Endothelial cell of umbilical vein (primary cell): ENCODE measurements at places on chromosomes 1 and 21. TPM values are rescaled to one million over a fixed set of nuclear protein-coding genes. Genes with fewer than 3 reads are reported as not detected.

The MROH9 gene
- not detected in 2 replicates for total RNA-seq

The ANKRD34A gene
- total RNA-seq: 0.24 and 0.60 TPM in 2 replicates

The NR1I3 gene
- total RNA-seq: not detected in 2 replicates

The ZYG11A gene
- total RNA-seq: 1.3 and 2.1 TPM in 2 replicates

The OR6K3 gene
- not detected in 2 replicates for total RNA-seq

The ZFP69B gene
- total RNA-seq: 2.7 and 3.4 TPM in 2 replicates

The ATP1A4 gene
- total RNA-seq: not detected in 2 replicates

GRCh38 chr1:21020151-21020550 lies 156.5 kb downstream of the EIF4G3 start:
- DNase-seq: no peak

DNA sequence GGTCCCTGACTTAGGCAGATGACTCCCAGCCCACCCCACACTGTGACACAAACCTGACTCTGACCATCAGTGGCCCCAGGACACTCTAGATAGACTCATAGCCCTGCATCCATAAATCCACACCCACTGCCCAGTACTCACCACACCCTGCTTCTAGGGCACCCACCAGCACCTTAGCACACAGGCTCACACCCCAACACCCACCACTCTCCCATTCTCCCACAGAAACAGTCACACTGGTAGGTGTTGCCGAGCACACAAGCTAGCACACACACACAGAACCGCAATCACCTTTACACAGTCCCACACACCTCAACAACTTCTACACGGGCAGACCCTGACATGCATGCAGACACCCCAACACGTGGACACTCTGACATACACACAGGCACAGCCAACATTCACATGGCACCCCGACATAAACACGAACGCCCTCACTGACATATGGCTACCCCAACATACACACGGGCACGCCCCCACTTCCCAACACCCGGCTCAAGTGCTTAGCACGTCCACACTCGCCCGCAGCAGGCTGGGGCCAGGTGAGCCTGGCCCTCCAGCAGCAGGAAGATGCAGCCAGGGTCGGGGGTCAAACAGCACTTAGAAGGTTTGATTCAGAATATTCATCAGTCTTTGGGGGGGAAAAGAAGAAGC lies 105.5 kb upstream of the TARDBP start:
- DNase-seq: no peak

DNA sequence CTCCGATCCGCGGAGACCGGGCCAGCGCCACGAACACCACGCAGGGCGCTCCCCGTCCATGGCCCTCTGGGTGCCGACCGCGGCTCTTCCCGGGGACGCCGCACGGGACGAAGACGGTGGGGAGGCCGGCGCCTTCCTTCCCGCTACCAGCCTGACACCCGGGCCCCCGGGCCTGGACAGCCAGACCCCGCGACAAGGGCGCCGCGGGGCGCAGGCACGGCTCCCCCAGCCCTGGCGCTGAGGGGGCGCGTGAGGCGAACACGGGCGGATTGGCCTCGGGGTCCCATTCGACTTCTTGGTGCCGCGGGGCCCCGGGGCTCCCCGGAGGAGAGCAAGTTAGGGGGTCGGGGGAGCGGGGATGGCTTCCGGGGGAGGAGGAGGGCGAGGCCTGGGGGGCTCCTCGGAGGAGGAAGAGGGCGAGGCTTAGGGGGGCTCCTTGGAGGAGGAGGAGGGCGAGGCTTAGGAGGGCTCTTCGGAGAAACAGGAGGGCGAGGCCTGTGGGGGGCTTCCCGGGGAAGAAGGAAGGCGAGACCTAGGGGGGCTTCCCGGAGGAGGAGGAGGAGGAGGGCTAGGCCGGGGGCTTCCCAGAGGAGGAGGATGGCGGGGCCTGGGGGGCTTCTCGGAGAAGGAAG lies 537 bp upstream of the KLHL17 start:
- no peak for DNase-seq

DNA sequence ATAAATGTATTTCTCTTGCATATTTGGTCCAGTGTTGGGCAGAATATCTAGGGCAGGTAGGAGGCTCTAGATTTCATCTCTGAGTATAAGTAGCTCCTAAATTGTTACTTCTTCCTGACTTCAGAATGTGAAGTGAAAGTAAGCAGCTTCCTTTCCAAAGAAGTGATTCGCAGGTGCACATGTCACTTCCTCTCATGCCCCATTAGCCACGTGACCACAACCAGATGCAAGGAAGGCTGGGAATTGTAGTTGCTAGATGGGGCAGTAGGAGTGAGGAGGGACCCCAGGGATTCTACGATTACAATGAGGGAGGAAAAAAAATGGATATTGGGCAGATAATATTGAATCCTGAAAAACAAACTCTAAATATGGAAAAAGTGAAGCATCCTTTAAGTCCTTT lies 113.2 kb upstream of the CYYR1 start:
- DNase-seq: peak; percentile 10

GRCh38 chr1:25909040-25909439 lies 2.8 kb upstream of the STMN1 start:
- no peak for DNase-seq

- DNase-seq: no peak
Measured at GRCh38 chr1:200963076-200963475, 60.4 kb downstream of the KIF21B start.

GRCh38 chr1:98027103-98027705 lies 106.4 kb upstream of the DPYD start:
- no peak for DNase-seq

GRCh38 chr1:230728710-230729392 lies 14.9 kb upstream of the AGT start:
- no peak for DNase-seq

GRCh38 chr1:150332651-150333290 lies 11.4 kb downstream of the PRPF3 start:
- no peak for DNase-seq

- DNase-seq: no peak
Measured at GRCh38 chr1:179340918-179341317, 24.9 kb upstream of the AXDND1 start.

DNA sequence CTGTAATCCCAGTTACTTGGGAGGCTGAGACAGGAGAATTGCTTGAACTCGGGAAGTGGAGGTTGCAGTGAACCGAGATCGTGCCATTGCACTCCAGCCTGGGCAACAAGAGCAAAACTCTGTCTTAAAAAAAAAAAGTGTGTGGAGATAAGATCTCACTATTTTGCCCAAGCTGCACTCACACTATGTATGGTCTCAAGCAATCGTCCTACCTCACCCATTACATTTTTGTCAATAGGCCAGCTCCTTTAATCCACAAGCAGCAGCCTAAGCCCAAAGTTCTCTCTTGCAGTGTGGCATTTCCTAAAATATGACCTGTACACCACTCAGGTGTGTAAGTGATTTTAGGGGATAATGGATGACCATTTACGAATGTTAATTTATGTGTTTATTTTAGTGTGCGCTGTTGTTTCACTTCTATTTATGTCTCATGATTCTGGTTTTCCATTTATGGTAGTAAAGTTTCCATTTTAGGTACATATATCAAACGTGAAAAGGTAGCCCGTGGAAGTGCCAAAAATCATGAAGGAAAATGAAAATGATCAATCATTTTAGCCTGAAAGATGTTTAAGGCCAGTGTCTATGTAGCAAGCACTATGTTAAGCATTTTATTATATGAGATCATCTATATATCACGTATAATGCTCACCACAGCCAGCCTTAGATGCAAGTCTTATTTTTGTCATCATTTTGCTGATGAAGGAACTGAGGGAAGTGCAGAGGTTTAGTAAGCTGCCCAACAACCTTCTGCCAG lies 5.6 kb downstream of the LCK start:
- DNase-seq: no peak

DNA sequence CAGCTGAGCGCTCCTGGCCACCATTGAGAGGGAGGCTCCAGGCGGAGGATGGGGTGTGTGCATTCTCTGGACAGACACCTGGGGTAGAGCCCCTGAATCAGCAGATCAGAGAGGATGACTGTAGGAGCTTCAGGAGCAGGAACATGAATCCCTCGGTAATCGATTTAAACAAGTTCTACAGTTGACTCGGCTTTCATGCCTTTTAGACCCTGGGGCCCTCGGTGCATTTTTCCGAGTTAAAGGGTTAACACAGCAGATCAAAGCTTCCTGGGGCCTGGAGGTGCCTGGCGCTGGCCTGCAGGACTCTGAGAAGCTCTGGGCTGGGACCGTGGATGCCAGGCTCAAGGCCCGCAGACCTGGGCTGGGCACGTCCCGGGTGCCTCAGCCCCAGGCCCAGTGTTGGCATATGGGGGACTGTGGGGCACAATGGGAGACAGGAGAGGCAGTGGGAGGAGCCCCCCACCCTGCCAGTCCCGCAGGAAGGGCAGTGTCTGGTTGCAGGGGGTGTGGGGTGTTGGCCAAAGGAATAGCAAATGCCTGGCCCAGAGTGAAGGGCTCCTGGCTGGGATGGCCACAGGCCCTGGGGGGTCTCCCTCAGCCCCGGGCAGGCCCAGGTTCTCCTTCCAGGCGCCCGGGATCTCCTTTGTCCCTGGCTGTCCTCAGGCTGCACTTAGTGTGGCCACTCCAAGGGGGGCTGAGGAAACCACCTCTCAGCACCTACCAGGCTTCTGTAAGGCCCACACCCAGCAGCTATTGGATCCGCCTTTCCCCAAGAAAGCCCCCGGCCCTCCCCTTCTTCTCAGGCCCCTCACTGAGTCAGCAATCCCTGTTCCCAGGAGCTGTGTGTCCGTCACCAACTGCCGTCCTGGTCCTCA lies 40.1 kb downstream of the SLX9 start:
- no peak for DNase-seq

DNA sequence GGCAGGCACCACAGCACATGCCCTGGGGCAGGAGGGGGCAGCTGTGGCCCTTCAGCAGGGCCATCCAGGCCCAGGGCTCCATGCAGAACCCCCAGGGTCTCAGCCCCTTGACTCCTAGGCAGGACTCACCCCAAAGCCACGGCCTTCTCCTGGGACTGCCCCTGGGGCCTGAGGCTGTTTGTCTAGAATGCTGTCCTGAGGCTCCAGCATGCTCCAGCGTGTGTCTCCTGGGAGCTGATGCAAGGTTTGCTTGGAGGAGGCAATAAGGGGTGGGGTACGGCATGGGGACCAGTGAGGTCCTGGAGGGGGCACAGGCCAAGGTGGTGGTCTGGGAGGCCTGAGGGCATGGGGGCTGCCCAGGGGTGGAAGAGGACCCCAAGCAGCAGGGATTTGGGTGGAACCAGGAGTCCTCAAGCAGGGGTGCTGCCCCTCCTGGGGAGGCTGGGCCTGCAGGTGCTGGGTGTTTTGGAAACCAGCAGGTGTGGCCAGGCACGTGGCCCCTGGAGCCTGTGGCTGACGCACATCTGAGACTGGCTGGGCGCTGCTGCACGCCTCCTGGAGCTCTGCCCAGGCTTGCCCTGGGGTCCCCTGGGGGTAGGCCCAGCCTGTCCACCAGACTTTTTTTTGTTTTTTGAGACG lies 7.8 kb upstream of the CALML6 start:
- no peak for DNase-seq

DNA sequence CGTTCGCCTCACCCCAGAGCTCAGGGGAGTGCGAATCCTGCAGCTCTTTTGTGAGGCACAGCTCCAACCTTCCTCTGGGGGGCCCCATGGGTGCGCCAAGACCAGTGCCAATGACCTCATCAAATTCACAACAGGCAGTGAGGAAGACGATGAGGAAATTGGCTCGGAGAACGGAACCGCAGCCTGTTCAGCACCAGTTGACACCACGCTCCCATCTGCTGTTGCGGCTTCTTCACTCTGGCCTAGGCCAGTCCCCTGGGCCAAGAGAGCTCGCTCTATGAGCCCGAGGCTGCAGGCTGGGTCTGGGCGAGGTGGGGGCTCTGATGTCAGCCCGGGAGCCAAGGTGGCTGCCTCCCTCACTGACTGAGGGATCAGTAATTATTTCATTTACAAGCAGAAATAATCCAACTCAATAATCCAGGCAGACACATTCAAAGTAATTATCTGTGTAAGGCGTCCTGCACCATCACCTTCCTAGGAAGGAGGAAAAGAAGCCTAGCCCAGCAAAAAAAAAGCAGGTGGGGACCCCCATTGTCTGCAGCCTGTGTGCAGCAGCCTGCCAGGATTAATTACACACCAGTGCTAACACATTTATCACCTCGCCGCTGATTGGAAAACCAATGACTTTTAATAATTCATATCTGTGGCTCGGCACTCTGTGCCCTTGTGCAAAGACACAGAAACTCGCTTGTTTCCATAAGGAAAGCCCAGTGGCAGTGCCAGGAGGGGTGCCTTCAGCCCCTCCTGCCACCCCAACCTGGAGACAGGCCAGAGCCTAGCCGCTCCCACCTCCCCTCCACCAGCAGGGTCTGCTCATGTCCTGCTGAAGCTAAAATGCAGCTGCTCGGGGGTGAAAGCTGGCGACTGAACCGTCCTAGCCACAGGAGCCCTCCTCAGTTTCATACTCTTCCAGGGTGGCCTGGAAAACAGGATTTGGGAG lies 1.9 kb downstream of the PLEKHA6 start:
- DNase-seq: peak; percentile 49

DNA sequence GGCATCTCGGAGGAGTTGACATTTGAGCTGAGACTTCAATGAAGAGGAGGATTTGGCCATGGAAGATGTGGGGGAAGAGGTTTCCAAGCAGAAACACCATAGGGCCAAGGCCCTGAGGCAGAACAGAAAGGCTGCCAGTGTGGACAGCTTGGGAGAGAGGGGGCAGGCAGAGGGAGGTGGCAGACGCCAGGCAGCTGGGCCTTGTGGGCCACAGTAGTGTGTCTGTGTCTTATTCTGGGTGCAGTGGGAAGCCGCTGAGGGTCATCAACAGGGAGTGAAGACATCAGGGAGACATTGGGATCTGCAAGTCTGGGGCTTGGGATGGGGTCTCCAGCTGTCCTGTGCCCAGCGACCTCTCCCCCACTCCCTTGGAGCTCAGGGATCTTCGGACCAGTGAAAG lies 96.8 kb downstream of the LACTBL1 start:
- DNase-seq: no peak

GRCh38 chr1:4016351-4017130 lies 116.5 kb upstream of the C1orf174 start:
- DNase-seq: no peak

DNA sequence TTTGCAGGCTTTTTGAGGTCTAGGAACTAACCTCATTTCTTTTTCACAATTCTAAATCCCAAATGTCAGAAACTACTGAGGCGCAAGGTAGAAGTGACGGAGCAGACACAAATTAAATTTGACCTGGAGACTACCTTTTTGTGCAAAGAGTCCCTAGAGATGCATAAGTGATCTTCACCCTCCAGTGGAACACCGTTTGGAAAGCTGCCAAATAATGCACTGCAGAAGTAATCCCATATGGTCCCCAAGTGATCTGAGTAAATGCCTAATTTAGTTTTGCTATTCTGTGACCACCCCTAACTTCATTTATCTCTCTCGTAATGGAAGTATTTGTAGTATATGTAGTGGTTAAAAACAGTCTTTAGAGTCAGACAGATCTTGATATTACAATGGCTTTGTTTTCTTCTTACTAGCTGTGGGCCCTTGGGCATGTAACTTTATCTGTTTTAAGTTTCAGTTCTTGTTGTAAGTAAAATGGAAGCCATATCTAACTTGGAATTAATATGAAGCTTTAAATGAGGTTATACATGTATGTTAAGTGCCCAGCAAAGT lies 70.4 kb upstream of the IPO9 start:
- no peak for DNase-seq

DNA sequence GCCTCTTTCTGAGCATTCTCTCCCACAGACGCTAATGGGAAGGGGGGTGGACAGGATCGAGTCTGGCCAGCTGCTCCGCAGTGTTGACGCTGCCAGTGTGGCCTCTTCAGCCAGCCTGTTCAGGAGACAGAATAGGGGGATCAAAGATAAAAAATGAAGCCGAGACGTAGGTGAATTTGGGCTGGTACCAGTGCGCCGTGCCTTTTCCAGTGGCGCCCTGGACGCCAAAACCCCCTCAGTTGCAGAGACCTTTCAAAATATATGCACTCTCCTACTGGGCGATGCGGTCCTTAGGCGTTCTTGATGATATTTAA lies 1.1 kb downstream of the TTC3 start:
- no peak for DNase-seq

GRCh38 chr1:114597949-114598348 lies 16.5 kb upstream of the BCAS2 start:
- DNase-seq: no peak
